HCT116 (cell line): ENCODE measurements at places on chromosomes 7 and 10. TPM values are rescaled to one million over a fixed set of nuclear protein-coding genes. Genes with fewer than 3 reads are reported as not detected.

Gene OIT3
- total RNA-seq, result not detected

- DNase-seq, result no peak
These were observed 34.5 kb downstream of the FAM25A start for GRCh38 chr10:87054373-87055295.

GRCh38 chr7:87330942-87331341 lies 14.5 kb upstream of the CROT start:
- no peak for DNase-seq

GRCh38 chr10:59322131-59322530 lies 40.2 kb downstream of the FAM13C start:
- DNase-seq, result no peak

Gene GTPBP10
- 36.7 TPM for total RNA-seq

DNA sequence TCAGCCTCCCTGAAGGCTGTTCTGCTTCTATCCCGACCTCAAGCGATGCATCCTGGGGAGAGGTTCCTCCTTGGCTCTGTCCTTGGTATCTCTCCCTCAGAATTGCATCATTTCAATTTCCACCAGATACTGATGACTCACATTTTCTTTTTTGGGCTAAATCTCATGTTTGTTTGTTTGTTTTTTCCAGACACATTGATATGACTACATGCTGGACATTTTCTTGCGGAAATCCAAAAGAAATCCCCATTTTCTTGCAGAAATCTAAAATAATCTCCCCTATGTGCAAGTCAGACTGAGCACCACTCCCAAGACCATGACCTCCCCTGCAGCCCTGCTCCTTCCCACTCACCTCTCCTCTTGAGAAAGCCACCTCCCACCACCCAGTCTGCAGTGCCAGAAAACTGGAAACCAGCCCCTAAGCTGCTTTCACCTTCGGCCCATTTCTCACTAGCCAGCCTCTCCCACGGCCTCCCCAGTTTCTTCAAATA lies 260.2 kb upstream of the PRKCQ start:
- no peak for DNase-seq

DNA sequence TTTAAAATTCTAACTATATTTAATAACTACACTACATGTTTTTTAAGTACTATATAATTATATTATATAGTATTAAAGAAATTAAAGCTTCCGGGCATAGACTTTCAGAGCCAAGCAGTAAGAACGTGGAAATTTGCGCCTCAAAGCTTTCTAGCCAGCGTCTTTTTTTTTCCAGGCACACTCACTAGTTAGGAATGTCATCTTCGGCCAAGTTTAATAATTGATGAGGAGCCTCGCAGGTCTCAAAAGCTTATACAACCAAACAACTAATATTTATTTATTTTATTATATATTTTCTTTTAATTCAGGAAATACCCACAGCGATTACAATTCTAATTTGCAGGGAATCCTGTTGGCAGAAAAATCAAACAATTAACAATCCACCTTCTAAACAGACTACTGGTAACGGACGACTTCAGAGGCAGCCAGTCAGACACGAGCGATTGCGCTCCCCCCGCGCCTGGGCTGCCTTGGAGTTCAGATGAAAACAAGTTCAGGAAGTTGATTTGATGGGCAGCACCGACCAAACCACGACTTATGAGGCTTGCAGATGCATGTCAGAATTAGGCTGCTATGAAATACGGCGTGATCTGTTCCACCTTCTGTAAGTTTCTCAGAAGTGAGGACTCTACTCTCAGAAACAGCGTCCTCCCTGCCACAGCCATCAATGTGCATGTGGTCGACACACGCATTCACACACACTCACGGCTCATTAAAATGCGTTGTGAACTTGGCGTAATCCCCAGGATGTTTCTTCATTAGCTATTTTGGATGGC lies 431.8 kb upstream of the MGMT start:
- DNase-seq, result no peak

Gene AKR1C3
- total RNA-seq, result 3.0 TPM
